ENCODE measurements at places on chromosomes 5 and 9.

- DNase-seq: no peak
Observed at GRCh38 chr5:125484272-125484741, 737.9 kb upstream of the ZNF608 start.

- DNase-seq: no peak
Observed at GRCh38 chr5:28226407-28226806, 1188.0 kb upstream of the CDH9 start.

GRCh38 chr5:177537389-177538361 is 16.7 kb downstream of the FAM193B start:
- no peak for DNase-seq

GRCh38 chr9:71446473-71447411 is 321.6 kb downstream of the CEMIP2 start:
- peak; percentile 6 for DNase-seq

DNA sequence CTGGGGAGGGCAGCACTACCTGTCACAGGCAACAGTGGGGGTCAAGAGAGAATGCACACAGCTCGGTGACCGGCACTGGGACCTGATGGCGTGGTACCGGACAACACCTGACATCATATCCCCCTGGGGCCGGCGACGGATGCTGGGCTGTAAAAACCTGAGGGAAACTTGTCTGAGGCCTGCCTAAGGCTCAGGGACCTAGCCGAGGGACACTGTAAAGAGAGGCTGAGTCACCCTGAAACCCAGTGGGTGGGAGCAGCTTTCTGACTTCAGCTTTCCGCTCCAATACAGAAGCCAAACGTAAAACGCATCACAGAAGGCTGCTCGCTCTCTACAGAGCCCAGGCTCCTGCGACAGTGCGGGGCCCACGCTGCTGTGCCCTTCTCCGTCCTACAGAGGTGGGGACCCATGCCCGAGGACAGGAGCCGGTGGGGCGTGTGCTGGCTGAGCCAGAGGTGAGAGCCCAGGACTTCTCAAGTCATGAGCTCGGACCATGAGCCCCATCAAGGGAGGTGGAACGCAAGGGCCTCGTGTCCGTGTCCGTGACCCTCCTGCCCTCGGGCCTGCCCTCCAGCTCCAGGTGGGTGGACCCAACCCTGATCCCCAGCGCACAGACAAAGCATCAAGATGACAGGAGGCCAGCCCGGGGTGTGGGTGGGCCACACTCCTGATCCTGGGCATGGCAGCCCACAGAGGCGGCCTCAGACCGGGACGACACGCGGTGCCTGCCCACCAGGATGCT is 5.3 kb downstream of the RALGDS start:
- no peak for DNase-seq

DNA sequence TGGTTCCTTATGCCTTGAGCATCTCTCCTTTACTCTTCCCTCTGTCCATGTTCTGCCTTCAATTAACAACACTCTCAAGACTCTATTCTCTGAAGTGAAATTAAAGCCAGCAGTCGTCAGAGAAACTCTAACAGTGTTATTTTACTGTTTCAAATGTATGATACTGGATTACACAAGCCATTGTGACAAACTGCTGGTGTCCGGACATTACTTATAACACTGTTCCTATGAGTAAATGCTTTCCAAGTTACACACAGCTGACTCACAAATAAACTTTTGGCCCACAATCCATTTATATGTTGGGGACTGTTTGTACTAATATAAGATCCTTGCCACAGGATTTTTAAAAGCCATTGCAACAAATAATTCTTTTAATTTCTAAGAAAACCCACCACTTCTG is 63.2 kb upstream of the GHR start:
- no peak for DNase-seq

GRCh38 chr5:43560128-43560527 is 3.3 kb upstream of the PAIP1 start:
- no peak for DNase-seq

DNA sequence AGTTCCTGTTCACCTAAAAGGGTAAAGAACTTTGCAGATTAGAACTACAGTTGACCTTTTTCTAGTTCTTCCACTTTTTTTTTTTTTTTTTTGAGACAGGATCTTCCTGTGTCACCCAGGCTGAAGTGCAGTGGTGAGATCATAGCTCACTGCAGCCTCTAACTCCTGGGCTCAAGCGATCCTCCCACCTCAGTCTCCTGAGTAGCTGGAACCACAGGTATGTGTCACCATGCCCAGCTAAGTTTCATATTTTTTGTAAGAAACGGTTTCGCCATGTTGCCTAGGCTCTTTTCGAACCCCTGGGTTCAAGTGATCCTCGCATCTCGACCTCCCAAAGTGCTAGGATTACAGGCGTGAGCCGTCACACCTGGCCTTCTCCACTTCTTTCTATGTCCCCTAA is 39.7 kb upstream of the TNFAIP8 start:
- DNase-seq: no peak

DNA sequence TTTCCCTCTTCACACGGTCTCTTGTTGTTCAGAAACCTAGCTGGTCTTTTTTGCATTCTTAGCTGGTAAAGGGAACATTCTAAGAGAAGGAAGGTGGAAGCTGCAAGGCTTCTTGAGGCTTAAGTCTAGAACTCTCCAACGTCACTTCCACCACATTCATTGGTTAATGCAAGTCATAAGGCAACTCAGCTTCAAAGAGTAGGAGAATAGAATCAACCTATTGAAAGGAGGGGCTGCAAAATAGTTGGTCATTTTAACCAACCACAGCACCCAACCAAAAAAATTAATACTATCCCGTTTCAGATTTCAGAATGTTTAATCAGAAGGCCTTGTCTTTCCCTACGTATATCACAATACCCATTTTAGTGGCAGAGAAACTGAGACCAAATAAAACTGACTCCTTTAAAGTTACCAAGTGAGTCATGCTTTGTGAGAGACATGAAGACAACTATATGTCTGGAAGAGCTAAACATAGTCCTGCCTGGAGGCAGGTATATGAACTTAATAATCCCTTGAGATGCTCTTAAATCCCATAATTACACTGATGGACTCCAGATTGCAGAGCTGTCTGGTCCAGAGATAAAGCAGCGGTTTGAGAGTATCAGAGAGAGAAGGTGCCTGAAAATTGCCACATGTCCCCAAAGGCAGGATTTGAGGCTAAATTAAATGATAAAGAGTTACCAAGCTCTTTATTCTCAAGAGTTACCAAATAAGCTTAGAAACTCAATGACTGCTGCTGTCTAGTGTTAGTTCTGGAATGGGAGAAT is 14.4 kb downstream of the DOCK8 start:
- DNase-seq: no peak

GRCh38 chr9:127538849-127539258 is 73.2 kb upstream of the STXBP1 start:
- no peak for DNase-seq

- DNase-seq: no peak
Observed at GRCh38 chr9:1766042-1766441, 249.1 kb upstream of the SMARCA2 start.

GRCh38 chr5:139644001-139644456 is 4.1 kb upstream of the CXXC5 start:
- DNase-seq: no peak

DNA sequence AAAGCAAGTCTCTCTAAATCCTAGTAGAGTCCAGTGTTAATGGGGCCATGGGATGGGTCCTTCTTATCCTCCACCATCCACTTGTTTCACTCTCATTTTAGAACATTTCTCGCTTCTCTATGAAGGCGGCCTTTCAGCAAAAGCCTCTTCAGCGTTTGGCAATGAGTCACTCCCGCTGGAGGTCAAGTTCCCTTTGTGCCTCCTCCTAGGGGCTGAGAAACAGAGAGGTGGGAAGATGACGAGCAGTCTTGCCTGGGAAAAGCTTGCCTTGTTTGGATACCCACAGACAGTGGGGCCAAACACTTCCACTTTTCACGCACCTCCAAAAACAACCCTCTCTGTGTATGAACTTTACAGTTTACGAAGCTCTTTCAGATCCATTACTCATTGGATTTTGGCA is 168.8 kb downstream of the GABBR2 start:
- no peak for DNase-seq
